NCI-H1436 (cell line): ENCODE measurements at places on chromosomes 12 and 14.

- no peak for DNase-seq
Measured at GRCh38 chr12:92585115-92585727, 117.6 kb upstream of the PLEKHG7 start.

DNA sequence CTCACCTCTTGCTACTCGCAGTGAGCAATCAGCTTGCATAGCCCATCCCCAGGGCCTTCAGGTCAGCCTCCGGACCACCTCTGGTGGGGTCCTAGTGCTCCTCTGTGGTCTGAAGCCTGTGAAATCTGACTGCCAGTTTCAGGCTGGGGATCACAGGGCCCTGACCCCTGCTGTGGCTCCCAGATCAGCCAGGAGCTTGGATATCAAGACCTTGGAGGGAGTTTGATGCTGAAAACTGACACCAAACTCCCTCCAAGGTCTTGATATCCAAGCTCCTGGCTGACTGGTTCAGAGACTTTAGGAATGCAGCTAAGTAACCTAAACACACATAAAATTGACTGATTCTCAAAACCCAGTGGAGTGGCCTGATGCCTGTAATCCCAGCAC lies 19.8 kb upstream of the DHRS4 start:
- no peak for DNase-seq

- no peak for DNase-seq
Measured at GRCh38 chr12:124604264-124604680, 36.9 kb upstream of the NCOR2 start.

DNA sequence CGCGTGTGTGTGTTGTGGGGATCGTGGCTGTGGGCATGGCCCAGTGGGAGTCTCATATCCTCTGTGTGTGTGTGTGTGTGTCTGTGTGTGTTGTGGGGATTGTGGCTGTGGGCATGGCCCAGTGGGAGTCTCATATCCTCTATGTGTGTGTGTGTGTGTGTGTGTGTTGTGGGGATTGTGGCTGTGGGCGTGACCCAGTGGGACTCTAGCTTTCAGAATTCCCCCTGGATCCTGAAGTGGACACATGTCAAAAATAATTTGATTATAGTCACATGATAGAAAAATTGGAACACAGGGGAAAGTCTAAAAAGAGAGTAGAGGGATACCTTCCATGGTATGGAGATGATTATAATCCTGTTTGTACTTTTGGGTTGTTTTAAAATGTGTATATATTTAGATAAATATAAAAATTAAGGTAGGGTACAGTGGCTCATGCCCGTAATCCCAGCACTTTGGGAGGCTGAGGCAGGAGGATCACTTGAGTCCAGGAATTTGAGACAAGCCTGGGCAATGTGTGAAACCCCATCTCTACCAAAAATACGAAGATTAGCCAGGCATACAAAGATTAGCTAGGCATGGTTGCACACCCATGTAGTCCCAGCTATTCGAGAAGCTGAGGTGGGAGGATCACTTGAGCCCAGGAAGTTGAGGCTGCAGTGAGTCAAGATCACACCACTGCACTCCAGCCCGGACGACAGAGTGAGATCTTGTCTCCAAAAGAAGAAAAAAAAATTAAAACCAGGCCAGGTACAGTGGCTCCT lies 11.0 kb downstream of the PAPLN start:
- no peak for DNase-seq

- no peak for DNase-seq
Measured at GRCh38 chr12:110444455-110444854, 5.7 kb downstream of the ARPC3 start.

DNA sequence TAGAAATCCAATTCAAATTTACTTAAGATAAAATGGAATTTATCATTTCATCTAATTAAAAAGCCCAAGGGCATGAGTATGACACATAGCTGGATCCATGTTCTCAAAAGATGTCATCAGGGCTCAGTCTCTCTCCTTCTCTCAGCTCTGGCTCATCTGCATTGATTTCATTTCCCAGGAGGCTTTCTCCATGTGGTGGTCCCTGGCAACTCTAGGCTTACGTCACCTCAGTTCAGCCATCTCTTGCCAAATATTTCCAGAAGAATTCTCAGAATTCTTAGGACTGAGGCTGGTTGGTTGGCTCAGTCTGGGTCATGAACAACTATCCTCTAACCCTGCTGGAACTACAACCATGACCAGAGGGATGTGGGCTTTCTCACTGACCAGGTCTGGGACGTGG lies 65.3 kb downstream of the FOS start:
- no peak for DNase-seq

- no peak for DNase-seq
Measured at GRCh38 chr12:45339035-45339434, 123.1 kb downstream of the ANO6 start.

DNA sequence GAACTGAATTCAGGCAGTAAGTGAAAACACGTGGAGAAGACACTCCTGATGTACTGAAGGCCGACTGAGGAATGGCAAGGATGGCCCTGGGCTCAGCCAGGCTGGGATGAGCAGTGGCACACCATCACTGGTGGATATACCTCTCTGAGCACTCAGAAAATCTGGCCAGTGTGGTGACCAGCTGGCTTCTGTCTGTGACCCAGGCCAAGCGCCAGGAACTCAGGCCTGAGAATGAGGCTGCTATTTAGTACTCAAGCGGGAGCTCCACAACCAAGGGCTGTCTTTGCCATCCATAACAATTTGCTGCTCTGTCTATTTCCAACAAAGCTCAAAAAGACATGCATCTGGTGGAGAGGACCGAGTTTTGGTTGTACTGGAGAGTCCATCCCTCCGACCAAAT lies 586.3 kb downstream of the BCL11B start:
- no peak for DNase-seq

DNA sequence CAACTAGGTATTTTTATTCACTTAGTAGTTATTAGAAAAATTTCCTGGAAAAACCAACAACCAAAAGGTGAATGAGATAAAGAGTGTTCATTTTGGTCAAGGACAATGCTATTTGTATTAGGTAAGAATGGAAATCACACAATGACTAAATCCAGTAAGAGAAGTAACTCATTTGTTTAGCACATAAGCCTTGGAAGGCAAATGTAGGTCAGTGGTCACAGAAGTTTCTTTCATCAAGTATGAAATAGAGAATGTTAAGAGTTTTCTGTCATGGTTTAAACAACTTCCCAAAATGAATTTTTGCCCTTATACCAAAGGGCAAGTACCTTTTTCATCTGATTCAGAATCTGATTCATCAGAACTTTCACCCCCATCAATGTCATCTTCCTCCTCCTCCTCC lies 101.7 kb downstream of the KIF21A start:
- no peak for DNase-seq

DNA sequence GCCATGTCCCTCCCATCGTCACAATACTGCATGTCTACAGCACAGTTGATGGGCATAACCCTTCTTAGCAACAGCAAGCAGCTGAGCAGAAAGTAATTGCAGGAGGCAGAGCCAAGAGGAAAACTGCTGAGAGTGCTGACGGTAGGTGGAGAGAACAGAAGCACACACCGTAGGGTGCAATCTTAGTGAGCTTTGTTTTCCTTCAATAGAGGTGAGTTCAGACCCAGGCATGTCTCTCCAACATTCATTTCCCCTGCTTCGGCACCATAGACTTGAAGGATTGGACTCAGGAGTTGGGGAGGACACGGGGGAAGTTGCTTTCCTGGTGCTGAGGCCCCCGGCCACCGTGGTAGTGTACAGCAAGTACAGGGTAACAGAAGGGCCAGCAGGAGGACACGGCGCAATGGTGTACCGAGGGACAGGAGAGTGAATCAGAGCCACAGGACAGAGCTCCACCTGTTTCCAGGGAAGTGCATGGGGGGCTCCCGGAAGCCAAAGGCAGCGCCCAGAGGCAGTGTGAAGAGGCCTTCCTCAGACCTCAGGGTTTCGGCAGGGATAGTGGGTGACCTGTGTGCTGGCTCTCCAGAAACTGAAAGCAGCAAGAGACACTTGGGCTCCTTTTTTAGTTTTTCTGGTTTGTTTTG lies 36.3 kb upstream of the SINHCAF start:
- DNase-seq = peak; percentile 72

DNA sequence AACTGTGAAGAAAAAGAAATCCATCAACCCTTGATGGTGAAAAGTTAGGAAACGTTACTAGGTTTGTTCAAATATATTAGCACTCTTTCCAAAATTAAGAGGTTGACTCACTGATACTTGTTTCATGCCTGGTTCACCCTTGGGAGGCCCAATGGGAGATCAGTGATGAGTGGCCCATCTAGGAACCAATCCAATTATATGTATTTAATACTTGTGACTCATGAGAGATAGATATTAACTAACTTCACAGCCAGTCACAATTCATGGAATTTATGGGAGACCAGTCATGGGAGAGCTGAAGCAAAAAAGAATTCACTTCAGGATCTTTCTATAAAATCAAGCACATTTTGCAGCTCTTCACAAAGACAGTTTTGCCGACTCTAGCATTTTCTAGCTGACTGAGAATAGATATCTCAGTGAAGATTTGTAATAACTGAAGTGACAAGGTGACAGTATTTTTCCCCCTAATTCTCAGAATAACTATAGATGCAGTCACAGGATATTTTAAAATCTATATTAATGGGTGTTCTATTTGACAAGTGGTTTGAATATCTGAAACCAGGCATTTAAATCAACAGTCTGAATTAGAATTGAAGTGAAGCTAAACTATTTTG lies 230.2 kb downstream of the EPS8 start:
- no peak for DNase-seq

DNA sequence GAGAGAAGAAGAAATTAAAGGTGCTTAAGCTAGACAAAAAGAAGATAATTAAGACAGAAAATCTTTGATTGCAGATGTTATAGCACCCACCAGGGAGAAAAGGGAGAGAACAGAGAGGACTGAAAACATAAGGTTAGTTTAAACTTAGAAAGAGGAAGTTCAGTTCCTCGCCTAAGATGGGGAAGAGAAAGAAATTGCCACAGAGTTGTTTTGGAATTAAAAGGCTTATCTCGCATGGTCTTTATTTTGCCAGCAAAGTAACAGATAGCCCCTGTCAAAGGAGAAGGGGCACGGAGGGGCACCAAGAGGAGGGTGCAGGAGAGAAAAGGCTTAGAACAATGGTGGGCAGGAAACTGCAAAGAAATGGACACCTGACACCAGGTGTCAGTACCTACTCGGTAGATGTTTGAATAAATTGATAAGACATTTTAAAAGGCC lies 17.8 kb upstream of the OXA1L start:
- DNase-seq = no peak

GRCh38 chr14:93906341-93907329 lies 20.5 kb upstream of the FAM181A start:
- peak; percentile 9 for DNase-seq

- DNase-seq = no peak
Measured at GRCh38 chr12:10178821-10179220, at the start of gene TMEM52B. Gene TMEM52B, plus strand, starts transcription at chr12:10179032. Its CDS starts 543 bp downstream, at chr12:10179575.

- DNase-seq = no peak
Measured at GRCh38 chr14:33675415-33676130, 275.3 kb downstream of the EGLN3 start.

DNA sequence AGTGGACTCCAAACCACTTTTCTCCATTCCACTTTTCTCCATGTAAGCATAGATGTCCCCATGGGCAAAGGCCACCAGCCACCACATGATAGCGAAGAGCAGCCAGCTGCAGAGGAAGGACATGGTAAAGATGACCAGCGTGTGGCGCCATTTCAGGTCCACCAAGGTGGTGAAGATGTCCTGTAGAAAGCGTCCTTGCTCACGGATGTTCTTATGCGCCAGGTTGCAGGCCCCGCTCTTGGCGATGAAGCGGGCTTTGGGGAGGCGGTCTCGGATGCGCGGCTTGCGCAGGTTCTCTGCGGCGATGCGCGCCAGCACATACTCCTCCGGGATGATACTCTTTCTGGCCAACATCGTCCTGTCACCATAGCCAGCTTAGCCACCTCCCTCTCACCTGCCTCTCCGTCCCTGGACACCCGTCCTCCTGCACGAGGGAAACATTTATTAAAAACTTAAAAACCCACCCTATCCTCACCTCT lies 1.2 kb downstream of the KCNJ8 start:
- no peak for DNase-seq

DNA sequence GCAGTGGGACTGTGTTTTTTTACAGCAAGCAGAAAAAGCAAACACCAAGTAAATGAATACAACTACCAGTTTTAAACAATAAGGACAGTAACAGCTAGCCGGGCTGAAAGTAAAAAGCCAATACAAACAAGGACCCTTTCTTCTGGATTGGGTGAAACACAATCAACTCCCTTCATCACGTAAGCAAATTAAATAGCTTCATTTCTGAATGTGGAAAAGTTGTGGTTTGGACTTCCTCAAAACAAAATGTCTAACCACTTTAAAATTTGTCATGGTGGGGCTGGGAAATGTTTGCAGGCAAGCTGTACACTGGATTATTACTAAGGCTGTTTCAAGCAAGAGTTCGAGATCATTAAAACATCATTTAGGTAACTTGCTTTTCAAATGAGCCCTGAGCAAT lies 47.4 kb downstream of the TCHP start:
- DNase-seq = no peak

- no peak for DNase-seq
Measured at GRCh38 chr12:28023156-28023887, 50.8 kb upstream of the PTHLH start.

- DNase-seq = peak; percentile 20
Measured at GRCh38 chr14:23406244-23406643, 1.8 kb downstream of the MYH6 start.

DNA sequence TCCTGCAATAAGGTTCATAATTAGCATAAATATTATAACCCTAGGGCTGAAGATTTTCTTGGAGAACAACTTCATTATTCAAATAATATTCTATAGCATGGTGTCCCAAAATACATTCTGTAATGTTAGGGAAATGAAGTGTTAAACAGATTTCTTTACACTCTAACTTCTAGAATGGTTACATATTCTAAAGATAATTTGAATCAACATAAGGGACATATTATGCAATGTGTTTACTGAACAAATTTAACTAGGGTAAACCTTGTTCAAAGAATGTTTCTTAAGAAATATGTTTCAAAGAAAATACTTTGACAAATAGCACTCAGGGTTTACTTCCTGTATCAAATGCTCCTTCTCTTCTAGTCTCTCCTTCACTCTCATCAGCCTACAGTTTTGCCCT lies 281.6 kb downstream of the SLC6A15 start:
- DNase-seq = no peak

- DNase-seq = no peak
Measured at GRCh38 chr12:88684610-88685009, 104.3 kb upstream of the KITLG start.

- DNase-seq = peak; percentile 61
Measured at GRCh38 chr14:36647824-36648753, 13.6 kb upstream of the PAX9 start.

DNA sequence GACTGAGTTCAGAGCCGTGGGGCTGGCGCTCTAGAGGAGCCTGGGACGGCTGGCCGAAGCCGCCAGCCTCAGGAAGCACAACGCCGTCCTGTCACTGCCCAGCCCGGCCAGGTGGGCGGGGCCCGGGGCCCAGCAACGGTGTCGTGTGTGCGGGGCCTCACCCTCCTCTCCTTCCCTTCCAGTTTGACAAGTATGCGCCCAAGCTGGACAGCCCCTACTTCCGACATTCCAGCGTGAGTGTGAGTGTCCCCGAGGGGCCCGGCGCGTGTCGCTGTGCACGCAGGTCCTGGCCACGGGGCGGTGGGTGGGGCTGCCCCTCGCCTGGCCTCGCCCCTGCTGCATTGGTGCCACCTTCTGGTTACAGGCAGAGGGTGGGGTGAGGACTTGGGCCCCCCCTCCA lies 38.3 kb downstream of the LRCOL1 start:
- DNase-seq = no peak
